ENCODE measurements at places on chromosomes 13 and 19.
A peak's percentile ranks its signal among the peaks of the same experiment; 100 is the strongest.

DNA sequence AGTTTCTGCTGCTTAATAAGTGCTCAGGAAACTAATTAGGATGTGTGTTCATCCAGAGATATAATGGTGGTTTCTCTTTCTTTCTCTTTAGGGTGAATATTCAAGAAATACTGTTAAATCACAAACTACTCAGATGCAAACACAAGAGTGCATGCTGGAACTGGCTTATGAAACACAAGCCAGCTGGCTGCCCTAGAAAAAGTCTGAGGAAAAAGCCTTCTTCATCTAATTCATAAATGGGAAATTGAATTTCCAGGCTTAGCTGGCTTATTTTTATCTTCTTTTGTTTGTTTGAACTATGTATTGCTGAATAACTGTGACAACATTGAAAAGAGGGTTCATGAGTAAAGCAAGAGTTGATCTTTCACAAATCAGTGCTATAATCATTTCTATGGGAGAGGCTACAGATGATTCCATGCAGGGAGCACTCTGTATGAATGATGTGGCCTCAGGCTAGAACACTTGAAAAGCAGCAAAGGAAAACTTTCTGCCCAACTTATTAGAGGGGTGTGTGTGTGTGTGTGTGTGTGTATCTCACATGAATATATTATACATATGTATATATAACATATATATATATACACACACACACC, 69.8 kb upstream of the SCEL start:
- no peak for DNase-seq

DNA sequence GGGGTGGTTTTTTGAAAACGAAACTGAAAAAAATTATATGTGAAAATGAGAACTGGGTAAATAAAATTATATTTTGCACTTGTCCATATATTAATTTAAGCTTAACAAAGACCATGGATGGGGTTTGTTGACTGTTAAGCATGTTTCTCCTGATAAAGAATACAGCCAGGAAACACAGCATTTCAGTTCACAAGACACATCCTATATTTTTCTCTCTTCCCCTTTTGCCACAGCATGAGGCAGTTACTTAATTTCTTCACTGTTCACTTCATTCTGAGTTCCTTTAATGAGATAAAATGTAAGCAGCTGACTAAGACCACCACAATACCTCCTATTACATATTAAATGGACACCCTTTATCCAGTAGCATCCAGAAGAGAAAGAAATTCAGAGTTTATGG, 64.0 kb downstream of the RXFP2 start:
- DNase-seq: no peak

DNA sequence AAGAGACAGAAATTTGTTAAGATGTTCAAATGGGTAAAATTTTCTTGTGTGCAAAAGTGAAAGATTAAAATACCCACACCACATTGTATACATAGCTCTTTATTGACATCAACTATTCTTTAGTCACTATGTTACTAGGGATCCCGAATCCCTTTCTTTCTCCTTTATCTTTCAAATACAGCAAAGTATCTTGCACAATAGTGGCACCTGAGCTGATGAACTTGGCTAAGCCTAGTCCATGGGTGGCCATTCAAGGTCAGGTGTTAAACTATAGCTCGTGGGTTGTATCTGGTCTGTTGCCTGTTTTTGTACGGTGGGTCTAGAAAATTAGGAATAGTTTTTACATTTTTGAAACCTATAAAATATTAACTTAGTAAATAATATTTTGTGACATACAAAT, 210.9 kb downstream of the SLITRK6 start:
- no peak for DNase-seq

- DNase-seq: peak; percentile 64
Measured at GRCh38 chr19:34120846-34121639, 51.3 kb upstream of the LSM14A start.

DNA sequence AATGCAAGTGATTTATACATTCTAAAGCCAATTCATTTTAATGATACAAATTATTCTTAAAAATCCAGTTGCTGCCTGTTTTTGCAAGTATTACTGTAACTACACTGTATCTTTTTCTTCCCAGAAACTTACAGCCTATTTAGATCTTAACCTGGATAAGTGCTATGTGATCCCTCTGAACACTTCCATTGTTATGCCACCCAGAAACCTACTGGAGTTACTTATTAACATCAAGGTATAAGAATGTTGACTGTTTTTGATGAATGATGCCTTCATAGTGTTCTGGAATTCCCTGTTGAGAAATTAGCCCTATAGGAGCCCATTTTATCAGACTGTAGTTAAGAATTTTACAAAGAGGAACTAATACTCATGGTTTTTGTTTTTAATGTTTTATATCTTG, 25.0 kb downstream of the ITM2B start:
- no peak for DNase-seq

- DNase-seq: no peak
Measured at GRCh38 chr19:51108805-51109146, 567 bp upstream of the CTU1 start.

GRCh38 chr13:36806102-36806501, 12.9 kb upstream of the RFXAP start:
- DNase-seq: no peak

GRCh38 chr19:7851623-7852500, 21.8 kb downstream of the EVI5L start:
- DNase-seq: no peak

GRCh38 chr19:17829855-17830566, 8.7 kb upstream of the INSL3 start:
- DNase-seq: peak; percentile 77

- DNase-seq: no peak
Measured at GRCh38 chr19:41626877-41627276, at the start of gene CEACAM4. TSS of gene CEACAM4 (minus strand) at chr19:41627074. CDS start at chr19:41626963, 111 bp downstream.

Data from H4 (cell line).